ENCODE measurements at places on chromosomes 1 and 21.

GRCh38 chr1:15249081-15249480 lies 2.1 kb downstream of the FHAD1 start:
- DNase-seq, result no peak

- DNase-seq, result no peak
These were observed 24.1 kb downstream of the MROH9 start for GRCh38 chr1:170959385-170959784.

- no peak for DNase-seq
These were observed 66.3 kb upstream of the FGGY start for GRCh38 chr1:59230622-59231021.

- no peak for DNase-seq
These were observed 29.5 kb downstream of the PLPPR5 start for GRCh38 chr1:98975113-98975512.

- DNase-seq, result no peak
These were observed 17.2 kb downstream of the JAK1 start for GRCh38 chr1:64948905-64949833.

GRCh38 chr1:22930240-22930912 lies 42.3 kb downstream of the LACTBL1 start:
- no peak for DNase-seq

- no peak for DNase-seq
These were observed 6.5 kb downstream of the RD3 start for GRCh38 chr1:211485480-211485857.

- no peak for DNase-seq
These were observed 208.9 kb upstream of the C1orf174 start for GRCh38 chr1:4108758-4109627.

- no peak for DNase-seq
These were observed 15.3 kb downstream of the CFAP74 start for GRCh38 chr1:1988061-1988945.

DNA sequence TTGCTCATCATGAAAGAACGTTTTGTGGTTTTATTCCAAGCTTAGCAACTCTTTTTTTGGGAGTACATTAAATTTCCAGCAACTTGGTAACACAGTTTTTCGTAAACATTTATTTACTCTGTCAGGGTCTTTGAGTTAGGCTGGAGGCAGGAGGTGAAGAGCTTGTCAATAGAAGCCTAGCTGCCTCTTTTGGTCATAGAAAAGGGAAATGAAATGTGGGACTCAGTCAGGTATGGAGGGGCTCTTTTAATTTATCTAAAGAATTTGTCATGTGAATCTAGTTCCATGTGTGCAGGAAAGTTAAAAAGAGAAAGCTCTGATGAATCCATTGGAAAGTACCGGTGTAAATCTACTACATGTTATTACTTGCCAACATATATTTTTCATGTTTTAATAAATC lies 45.9 kb upstream of the PRMT6 start:
- DNase-seq, result no peak

DNA sequence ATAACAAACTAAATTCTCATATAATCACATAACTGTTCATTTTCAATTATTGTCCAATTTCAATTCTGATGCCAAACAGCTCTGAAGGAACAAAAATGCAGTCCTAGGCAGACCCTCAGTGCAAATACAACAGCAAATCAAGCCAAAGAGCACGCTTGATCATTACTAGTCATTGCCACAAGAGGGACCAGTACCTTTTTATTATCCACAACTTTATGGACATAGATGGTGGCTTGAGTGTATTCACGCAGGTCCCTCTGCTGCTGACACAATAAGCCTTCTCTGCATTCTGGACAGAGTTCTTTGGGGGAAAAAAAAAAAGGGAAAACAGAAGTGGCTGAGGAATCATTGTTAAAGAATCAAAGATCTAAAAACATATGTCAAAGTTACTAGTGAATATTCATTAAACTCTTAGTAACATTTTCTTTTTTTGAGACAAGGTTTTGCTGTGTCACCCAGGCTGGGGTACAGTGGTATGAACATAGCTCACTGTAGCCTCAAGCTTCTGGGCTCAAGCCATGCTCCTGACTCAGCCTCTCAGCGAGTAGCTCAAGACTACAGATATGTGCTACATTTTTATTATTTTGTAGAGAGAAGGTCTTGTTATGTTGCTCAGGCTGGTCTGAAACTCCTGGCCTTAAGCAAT lies 34.3 kb upstream of the RAP1GAP start:
- DNase-seq, result no peak

DNA sequence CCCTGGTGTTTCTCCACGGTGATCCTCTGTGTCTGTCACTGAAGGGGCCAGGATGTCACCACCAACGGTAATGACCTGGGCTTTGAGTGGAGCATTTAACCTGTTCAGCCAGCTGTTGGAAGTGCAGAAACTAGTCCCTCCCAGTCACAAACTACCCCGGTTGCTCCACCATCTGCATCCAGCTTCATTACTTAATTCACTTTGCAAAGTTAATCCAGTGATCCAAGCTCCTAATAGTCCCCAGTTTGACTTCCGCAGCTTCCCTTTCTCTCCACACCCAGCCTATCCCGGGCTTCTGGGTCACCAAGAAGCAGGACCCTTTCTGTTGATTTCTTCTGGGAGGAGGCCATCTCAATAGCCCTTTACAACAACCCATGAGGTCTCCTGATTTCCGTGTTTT lies 63.5 kb downstream of the MDM4 start:
- no peak for DNase-seq

GRCh38 chr1:115655306-115655663 lies 13.5 kb downstream of the VANGL1 start:
- DNase-seq, result no peak

- no peak for DNase-seq
These were observed 73.2 kb upstream of the ADGRL4 start for GRCh38 chr1:79079770-79080169.

DNA sequence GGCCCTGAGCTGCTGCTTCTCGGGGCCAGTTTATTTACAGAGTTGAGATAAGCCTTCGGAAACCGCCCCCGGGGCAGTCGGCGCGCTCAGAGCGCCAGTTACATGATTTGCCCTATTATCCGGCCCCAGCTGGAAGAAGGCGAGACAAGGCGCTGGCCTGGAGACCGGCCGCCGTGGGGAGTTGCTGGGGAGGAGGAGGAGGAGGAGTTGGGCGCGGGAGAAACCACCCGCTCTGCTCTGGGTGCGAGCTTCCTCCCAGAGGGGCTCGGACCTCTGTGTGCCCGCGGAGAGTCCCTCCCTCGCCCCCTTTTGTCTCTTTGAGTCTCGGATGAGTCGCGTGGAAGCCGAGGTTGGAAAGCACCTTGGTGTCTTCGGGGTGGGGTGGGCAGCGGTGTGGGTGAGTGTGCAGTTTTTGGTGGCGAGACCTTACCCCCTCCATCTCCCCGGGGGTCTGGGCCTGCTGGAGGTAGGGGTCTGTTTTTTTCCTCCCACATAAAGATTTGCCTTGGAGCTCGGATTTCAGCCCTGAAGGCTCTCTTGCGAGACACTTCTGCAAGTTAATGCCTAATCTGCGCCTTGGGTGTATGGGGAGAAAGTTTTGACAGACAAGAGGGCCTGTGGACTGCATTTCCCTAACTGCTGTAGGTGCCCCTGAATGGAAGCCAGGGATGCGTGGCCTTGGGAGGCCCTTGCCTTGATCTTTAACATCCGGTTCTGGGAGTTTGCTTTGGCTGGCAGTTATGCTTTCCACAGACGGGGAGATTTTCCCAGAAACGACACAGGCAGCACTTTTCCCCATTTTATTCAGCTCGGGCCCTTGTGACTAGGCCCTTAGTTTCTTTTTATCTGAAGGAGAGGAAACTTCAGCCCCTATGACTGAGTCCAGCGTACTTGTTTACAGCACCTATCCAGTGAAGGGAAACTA lies 80.0 kb downstream of the NDUFS5 start:
- no peak for DNase-seq

DNA sequence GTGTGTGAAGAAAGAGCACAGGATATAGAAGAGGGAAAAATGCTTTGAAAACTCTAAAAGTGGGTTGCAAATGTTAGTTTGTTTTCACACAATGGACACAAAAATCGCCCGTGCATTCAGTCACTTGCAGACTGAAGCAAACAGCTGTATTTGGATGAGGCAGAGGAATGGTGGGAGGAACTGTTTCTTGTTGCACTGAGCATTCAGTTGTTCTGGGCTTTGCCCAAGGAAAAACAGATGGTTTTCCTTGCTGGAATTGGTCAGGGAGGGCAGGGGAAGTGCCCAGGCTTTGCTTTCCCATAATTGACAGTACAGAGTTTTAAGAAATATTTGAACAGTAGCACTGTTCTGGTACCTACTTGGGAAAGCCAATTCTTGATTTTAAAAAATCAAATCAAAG lies 19.5 kb upstream of the WARS2 start:
- no peak for DNase-seq

GRCh38 chr21:36512971-36513370 lies 33.0 kb upstream of the CLDN14 start:
- no peak for DNase-seq

DNA sequence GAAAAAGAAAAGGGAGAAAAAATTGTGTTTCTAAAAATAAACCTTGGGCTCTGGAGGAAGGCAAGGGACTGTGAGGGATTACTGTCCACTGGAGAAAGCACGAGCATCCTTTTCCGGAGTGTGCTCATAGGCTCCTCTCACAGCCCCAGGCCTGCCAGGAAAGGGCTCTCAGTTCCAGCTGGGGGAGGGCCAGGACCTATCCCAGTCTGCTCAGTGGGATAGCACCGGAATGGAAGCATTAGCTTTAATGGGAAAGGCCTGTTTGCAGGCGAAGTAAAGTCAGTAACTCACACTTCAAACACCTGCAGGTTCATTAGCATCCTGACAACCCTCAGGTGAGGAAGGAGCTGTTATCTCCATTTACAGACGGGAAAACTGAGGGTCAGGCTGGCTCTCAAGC lies 113.9 kb upstream of the USP24 start:
- DNase-seq, result no peak

- DNase-seq, result no peak
These were observed 5.9 kb downstream of the ANKRD35 start for GRCh38 chr1:145879775-145880174.

- DNase-seq, result no peak
These were observed 117.2 kb upstream of the JUN start for GRCh38 chr1:58901008-58901407.

DNA sequence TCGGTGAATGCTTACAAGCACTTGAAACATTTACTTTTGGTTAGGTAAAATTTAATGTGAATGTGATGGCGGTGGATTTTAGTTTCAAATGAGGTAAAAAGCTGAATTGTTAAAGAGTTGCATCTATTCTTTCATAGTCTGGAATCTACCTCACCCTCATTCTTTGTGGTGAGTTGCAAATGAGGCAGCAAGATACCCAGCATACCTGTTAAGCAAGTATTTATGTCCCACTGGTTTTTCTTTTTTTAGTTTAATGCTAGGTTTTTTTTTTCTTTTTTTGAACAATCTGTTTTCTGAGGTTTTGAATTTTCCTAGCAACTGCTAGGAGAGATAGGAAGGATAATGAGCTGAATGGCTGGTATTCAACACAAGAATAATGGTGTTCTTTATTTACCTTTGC lies 127.9 kb upstream of the CACYBP start:
- DNase-seq, result no peak

- DNase-seq, result no peak
These were observed 74.0 kb downstream of the NUF2 start for GRCh38 chr1:163395790-163396189.

DNA sequence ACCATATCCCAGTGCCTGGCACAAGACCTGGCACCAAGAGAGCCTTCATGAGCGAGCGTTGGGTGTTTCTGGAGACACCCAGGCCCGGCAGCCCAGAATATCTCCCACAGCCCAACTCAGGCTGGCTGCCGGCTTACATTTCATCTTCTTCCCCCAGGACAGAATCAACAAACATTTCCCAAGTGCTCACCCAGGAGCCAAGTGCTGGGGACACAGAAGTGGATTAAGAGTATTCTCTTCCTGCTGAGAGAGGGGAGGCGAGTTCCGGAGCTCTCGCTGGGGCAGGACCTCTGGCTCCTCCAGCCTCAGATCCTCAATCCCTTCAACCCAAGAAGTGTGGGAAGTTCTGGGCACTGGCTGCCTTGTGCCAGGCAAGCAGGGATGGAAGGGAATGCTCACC lies 23.6 kb downstream of the IFFO2 start:
- DNase-seq, result no peak

DNA sequence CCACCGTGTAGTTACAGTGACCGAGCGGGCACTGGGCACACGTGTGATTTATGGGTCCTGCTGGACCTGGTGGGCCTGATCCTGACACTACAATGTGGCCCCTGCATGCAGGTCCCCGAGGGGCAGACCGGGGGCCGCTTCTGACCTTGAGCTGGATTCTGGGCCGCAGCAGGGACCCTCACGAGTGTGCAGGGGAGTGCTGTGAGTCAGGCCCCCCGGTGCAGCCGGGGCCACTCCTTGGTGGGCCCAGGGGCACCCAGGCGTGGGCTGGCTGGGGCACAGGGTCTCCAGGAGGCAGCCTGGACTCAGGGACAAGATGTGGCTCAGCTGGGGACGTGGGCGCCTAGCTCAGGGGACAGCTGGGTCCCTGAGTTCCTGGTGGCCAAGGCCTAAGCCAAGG lies 77.5 kb upstream of the TTC34 start:
- no peak for DNase-seq

GRCh38 chr1:2628191-2628932 lies 4.5 kb downstream of the MMEL1 start:
- no peak for DNase-seq

DNA sequence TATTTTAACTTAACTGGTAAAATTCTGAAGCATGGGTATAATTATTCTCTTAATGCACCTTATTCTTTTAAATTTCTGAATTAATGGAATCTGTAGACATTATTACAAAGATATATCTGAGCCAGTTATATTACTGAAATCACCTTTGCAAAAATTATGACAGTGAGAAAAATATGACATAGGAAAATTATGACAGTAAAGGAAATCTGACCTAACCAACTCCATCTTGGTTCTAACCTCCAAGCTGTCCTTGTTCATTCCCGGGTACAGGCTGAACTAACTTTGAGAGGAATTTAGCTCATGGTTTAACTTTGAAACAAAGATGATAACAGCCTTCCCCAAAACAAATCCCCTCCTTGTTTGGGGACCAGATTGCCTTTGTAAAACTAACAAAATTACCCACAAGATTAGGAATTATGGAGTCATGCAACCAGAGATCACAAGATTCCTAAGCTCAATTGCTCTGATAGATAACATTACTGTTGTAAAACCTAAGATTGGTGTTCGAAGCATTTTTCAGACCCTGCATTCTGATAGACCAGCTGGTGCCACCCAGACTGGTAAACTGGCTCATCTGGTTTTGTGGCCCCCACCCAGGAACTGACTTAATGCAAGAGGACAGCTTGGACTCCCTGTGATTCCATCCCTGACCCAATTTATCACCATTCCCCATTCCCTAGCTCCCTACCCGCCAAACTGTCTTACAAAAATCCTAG lies 9.4 kb upstream of the CD55 start:
- DNase-seq, result no peak

GRCh38 chr1:97989094-97989680 lies 68.4 kb upstream of the DPYD start:
- no peak for DNase-seq

GRCh38 chr1:19398309-19398760 lies 86.2 kb downstream of the SLC66A1 start:
- DNase-seq, result no peak

DNA sequence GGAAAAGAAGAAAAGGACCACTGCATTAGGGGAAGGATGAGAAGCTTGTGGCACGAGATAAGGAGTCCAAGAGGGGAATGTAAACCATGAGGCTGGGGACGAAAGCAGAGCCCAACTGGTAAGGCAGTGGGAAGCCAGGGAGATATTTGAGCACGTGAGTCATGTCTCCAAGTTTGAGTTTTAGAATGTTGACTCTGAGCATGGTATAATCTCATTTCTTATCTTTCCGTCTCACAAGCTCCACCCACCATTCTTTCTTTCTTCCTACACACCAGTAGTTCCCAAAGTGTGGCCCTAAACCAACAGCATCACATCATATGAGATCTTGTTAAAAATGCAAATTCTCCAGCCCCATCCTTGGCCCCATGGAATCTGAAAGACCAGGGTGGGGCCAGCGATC lies 145.3 kb downstream of the PLPP3 start:
- no peak for DNase-seq
